ENCODE measurements at places on chromosomes 11 and 22.
A peak's percentile ranks its signal among the peaks of the same experiment; 100 is the strongest.

GRCh38 chr22:49966774-49967705, 6.5 kb downstream of the PIM3 start:
- no peak for DNase-seq

- DNase-seq, result no peak
Observed at GRCh38 chr22:32622004-32622743, 147.6 kb downstream of the FBXO7 start.

GRCh38 chr11:14110629-14111028, 148.1 kb downstream of the SPON1 start:
- DNase-seq, result no peak

- DNase-seq, result no peak
Observed at GRCh38 chr11:133382131-133382812, 150.0 kb downstream of the OPCML start.

- DNase-seq, result no peak
Observed at GRCh38 chr11:65516135-65516968, 8.5 kb upstream of the SCYL1 start.

DNA sequence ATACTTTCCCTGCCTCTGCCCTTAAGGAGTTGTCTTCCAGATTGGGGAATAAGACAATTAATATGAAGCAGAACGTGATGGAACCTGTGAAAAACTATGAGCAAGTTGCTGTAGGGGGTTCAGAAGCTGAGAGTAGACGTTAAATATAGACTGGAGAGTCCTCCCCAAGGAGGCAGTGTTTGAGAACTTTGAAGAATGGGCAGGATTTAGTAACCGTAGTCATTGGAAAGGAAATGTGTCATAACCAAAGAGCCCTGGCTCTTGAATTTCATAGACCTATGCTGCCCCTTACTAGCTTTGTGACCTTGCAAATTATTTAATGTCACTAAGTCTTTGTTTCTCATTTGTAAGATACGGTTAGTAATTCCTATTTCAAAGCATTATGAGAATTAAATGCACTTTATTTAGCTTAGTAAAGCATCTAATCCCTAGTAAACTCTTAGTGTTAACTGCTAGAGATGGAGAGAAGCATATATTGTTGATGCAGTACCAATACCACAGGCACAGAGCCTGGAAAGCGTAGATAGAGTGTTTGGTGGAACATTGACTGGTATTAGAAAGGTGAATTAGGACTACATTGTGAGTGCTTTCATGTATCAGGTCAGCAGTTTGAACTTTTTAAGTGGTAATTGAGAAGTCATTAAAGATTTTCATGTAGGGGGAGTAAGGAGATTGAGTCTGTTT, 54.1 kb downstream of the MCAM start:
- no peak for DNase-seq

DNA sequence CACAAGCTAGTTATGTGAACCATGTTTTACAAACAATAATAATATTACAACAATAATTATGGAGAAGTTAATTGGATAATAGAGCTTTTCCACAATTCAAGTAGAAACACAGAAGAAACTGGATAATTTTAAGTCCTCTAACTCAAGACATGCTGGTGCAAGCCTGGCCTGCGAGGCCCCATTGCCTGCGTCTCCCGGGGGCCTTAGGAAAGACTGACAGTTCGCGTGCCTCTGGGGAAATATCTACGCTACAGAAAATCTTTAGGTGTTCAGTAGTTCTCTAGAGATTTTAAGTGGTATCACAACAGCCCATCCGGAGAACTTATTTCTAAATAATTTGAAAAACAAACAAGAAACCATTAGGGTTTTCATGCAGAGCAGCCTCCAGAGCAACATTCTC, 23.2 kb downstream of the GAL start:
- DNase-seq, result no peak

- DNase-seq, result no peak
Observed at GRCh38 chr11:73907191-73907590, 30.4 kb downstream of the PAAF1 start.

DNA sequence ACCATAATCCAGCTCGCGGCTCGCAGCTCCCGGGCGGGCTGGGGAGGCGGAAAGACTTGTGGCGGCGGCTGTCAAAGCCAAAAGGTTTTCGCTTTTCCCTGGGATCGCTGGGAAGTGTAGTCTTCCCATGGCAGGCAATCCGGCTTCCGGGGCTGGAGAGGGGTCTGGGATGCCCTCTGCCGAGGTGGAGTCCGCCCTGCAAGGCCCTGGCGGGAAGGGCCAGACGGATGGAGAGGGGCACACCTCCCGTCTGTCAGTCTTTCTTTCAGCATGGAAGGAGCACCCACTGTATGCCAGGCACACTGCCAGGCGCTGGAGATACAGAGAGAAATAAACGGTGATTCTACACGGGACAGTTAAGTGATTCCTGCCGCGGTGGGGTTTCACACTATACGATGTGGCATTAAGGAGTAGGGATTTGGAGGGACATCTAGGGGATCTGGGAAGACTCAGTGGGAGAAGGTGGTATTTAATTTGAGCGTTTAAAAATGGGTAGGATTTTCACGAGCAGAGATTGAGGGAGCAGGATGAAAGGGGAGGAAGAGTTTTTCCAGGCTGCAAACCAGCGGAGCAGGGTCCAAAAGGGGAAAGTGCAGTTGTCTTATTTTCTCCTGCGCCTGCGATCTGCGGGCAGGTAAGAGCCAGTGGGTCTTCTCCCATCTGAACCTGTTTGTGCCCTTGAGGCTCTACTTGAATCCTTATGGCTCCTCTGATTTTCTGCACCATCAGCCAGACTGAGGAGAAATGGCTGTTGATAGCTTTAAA, at the start of gene BACE1:
Gene BACE1, minus strand, starts transcription at position 60 of the 765 bp plus-strand sequence. CDS start 461 bp downstream, outside the sequence.
- peak; percentile 61 for DNase-seq

DNA sequence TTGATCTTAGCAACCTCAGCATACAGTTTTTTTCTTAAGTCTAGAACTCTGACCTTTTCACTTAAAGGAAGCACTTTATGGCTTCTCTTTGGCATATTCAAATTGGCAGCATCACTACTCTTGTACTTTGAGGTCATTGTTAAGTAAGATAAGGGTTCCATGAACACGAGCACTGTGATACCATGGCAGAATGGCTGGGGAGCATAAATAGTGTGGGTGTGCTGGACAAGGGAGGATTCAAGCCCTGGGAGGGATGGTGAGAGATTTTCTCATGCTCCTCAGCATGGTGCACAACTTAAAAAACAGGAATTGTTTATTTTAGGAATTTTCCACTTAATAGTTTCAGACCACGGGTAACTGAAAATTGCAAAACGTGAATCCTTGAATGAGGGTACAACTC, 111.4 kb downstream of the ATXN10 start:
- no peak for DNase-seq

- DNase-seq, result no peak
Observed at GRCh38 chr22:46424496-46424895, 89.0 kb downstream of the TRMU start.

GRCh38 chr11:121210445-121211080, 82.0 kb upstream of the SC5D start:
- DNase-seq, result no peak

- no peak for DNase-seq
Observed at GRCh38 chr11:2772544-2773031, 72.8 kb upstream of the KCNQ1OT1 start.

DNA sequence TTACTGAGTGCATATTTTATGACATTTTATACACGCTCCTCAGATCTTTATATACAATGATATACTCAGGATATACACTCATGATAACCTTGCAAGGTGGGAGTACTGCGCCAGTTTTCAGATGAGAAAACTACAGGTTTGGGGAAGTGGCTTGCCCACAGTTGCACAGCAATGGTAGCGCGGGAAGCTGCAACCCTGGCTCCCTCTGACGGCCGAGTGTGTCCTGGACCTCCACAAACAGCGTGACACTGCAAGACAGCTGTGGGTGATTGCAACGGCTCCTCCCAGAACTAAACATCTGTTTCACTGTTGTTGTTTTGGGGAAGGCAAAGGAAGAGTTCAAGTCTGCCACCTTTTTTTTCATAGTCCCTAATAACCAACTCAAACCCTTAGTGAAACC, 47.0 kb downstream of the PACSIN2 start:
- DNase-seq, result no peak

GRCh38 chr11:71948314-71949027, 19.6 kb downstream of the RNF121 start:
- DNase-seq, result no peak

- peak; percentile 21 for DNase-seq
Observed at GRCh38 chr22:36773935-36774334, 2.0 kb downstream of the IFT27 start.

DNA sequence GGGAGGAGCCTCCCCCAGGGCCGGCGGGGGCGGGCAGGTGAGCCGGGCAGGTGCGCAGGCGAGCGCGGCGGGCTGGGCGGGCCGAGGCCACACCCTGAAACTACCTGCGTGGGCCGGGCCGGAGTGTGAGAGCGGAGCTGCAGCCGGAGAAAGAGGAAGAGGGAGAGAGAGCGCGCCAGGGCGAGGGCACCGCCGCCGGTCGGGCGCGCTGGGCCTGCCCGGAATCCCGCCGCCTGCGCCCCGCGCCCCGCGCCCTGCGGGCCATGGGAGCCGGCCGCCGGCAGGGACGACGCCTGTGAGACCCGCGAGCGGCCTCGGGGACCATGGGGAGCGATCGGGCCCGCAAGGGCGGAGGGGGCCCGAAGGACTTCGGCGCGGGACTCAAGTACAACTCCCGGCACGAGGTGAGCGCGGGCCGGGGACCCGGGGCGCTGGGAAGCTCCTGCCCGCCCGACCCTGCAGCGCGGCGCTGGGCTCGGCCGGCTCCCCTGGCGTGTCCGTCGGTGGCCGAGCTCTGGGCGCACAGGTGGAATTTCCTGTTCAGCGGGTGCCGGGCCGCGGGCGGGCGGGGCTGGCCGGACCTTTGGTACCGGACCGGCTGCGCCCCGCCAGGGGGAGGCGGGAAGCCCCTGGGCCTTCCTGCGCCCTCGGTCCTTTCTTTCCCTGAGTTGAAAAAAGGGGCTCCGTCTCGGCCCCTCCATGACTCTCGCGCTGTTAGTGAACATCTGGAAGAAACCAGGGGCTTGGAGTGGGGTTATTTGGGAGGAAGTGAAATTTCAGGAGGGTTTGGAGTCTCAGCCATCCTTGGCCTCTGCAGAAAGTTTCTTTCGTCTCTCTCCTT, at the start of gene ST14:
Gene ST14, plus strand, starts transcription at position 126 of the 841 bp plus-strand sequence. Its CDS starts 198 bp downstream, at position 324.
- DNase-seq, result no peak

DNA sequence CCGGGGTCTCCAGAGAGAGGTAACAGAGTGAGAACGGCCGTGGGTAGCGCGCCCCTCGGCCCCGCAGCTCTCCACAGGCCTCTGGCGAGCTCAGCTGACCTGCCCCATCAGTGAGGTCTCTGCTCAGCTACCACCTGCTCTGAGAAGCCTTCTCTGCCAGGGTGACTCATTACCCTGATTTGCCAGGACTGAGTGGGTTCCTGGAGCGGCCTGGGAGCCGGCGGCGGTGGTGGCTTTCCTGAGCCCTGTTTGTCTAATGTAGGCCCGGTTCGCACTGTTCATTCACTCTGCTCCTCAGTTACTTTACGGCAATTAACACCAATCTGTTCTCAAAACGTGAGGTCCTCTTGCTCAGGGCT, 351.0 kb upstream of the B3GAT1 start:
- no peak for DNase-seq

DNA sequence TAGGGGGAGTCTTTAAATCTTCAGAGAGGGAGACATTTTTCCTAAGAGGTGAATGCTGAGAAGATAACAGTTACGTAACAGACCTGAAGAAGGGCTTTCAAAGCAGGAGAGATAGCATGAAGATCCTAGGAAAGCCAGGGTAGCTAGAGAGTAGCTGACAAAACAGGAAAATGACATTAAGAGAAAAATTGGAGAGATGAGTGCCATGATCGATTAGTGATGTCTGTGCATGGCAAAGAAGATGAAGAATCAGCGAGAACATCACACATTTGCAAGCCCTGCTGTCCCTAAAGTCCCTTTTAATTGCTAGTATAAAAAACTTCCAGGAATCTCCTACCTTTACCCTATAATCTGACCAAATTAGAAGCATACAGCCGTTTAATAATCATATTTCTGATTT, 116.9 kb upstream of the PAX6 start:
- no peak for DNase-seq

DNA sequence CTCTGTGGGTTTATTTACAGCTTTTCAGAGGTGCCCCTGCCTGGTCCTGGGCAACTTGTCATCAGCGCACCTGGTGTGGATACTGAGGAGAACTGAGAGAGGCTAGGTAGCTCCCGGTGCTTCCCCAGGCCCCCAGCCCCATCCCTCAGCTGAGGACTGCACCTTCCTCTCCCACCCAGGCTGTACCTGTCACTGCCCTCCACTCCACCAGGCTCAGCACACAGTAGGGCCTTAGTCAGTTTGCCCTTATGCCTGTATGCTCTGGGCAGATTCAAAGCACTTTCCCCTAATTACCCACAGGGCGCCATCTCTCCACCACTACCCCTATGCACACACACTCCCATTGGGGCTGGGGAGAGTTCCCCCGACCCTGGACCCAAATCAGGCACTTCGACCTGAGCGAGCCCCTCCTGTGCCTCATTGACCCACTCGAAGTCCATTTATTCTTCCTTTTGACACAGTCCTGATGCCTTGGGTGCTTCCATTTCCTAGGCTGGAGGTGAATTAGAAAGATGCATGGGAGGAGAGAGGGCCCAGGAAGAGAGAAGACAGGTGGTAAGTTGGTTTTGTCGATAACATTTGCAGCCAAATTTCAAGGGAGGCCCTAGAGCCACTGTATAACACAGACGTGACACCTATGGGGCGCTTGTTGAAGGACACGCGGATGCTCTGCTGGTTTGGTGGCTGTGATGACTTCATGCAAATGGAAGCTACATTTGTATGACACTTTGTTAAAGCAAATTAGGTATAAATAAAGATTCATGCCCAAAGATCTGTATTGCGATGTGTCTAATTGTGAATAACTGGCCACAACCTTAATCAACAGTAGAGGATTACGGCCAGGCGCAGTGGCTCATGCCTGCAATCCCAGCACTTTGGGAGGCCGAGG, 13.8 kb upstream of the PICK1 start:
- no peak for DNase-seq

DNA sequence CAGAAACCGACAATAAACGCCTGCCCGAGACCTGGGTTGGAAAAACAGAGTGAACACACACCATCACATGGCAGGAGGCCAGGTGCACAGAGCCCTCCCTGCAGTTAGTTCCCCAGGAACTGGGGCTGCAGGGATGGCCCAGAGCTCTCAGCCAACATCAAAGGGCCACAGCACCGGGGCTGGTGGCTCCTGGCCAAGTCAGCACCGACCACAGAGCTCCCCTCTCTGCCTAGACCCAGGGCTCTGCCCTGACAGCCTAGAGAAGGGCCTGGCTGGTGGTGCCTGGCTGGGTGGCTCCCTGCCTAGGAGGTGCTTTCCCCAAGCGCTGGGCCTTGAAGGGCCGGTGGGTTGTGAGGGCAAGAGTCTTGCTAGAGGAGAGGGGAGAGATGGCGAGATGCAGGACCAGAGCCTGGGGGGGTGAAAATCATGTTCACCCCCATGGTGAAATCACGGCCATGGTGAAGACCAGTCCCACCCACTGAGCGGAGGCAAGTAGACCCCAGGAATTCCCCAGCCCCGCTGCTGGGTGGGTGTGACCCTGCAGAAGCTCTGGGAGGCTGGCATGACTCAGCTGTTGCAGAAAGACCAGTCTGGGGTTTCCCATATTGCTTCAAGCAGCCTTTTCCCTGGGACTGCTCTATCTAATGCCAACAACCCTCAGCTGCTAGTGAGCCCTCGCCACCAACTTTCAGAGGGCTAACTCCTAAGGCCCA, 7.2 kb upstream of the BID start:
- no peak for DNase-seq
